ENCODE measurements at places on chromosomes 1 and 21.

DNA sequence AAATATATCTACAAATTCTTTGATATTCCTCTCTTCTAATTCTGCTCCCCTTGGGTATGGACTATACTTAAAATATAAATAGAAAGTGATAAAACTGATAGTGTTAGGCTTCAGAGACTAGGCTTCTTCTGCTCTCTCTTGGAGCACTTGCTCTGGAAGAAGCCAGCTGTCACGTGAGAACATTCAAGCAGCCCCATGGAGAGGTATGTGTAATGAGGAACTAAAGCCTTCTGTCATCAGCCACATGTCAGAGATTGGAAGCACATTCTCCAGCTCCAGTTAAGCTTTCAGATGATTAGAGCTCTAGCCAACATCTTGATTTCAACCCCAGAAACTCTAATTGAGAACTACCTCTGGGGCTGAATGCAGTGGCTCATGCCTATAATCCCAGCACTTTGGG, 34.3 kb downstream of the XKR8 start:
- no peak for DNase-seq

DNA sequence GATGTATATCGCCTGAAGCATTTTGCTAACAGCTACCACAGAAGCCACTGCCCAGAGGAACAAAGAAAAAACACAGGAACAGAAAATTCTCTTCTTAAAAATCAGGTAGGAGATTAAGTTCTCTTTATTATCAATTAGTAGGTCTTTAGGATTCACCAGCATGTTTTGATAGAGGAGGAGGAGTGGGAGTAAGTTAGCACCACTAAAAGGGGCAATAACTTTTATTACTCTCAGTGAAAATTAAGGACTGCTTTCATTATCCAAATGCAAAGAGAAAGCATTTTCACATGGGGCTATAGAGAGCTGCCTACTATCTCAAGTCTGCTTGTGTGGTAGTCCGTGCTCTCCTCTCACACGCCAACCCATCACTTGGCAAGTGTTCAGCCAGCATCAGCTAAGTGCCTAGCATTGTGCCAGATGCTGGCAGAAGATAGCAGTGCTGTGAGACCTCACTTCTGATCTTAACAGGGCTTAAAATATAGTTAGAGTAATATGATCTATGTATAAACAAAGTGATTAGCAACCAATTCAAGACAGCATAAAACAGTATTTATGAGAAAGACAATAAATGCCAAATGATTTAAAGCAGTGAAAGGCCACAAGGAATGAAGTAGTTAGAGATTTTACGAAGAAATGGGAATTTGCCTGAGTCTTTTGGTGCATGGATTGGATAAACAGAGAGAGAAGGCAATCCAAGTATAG, 39.8 kb downstream of the ASTN1 start:
- DNase-seq: no peak

GRCh38 chr1:116948046-116948445, 38.3 kb downstream of the PTGFRN start:
- DNase-seq: no peak

GRCh38 chr1:245771511-245772281, 616.9 kb downstream of the KIF26B start:
- no peak for DNase-seq

DNA sequence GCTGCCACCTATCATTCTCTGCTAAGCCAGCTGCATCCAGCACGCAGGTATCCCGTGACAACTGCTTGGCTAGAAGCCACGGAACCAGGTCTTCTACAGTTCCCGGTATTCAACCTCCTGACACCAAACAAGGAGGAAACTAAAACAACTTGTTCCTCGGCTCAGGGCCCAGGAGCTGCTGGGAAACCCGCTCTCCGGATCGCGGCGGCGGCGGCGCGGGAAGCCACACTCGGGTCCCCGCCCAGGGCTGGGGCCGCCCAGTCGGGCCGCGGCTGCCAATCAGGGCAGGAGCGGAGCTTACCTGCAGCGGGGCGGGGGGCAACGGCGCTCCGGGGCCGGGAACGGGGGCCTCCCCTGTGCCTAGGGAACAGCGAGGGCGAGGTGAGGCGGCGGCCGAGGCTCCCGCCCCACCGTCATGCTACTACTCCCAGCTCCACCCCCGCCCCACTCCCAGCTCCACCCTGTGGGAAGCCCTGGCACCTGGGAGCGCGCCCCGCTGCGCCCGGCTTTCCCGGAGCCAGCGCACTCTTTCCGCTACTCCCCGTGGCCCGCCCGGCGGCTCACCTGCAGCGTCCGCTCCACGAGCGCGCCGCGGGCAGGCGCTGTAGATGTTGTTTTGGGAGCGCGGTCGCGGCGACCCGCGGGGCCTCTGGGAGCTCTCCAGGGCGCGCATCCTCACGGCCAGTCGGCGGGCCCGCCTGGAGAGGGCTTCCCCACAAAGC, 12.1 kb downstream of the IL24 start:
- DNase-seq: no peak

GRCh38 chr1:154414606-154415005, 9.5 kb downstream of the IL6R start:
- DNase-seq: no peak

GRCh38 chr21:22395965-22396364, 1397.8 kb downstream of the NCAM2 start:
- no peak for DNase-seq

DNA sequence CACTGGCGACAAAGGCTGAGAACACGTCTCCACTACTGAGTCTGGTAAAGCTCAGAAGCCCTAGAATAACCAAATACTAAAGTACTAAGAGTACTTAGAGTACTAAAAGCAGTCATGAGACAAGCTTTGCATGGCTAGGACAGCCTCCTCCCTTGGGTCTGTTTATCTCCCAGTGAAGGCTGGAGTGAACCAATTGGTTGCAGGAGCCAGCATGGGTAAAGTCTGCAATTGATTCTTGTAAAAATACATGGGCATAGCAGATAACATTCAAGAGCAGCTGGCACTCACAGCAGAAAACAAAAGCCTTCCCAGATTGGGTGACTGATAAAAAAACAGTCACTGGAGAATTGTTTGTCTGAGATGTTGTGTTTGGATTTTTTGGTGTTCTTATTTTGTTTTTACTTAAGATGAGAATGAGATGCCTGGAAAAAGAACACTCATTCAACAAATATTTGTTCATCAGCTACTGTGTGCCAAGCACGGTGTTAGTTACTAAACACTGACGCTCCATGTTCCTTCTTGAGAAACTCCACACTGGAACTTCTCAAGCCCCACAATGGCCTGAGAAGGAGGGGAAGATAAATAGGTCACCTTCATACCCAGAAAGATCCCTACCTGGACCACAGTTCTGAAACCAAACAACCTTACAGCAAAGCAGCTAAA, 3.7 kb downstream of the IRF6 start:
- DNase-seq: no peak

Data from stimulated activated CD8-positive, alpha-beta memory T cell treated with anti-CD3 and anti-CD28 coated beads, Interleukin-2, amount 100 ng/mL, for 1 hour (primary cell).